ENCODE measurements at places on chromosomes 11 and 22.

- peak; percentile 62 for DNase-seq
Measured at GRCh38 chr22:45336971-45337431, 27.3 kb downstream of the FAM118A start.

GRCh38 chr11:92962446-92962845 is 7.0 kb upstream of the MTNR1B start:
- DNase-seq: no peak

DNA sequence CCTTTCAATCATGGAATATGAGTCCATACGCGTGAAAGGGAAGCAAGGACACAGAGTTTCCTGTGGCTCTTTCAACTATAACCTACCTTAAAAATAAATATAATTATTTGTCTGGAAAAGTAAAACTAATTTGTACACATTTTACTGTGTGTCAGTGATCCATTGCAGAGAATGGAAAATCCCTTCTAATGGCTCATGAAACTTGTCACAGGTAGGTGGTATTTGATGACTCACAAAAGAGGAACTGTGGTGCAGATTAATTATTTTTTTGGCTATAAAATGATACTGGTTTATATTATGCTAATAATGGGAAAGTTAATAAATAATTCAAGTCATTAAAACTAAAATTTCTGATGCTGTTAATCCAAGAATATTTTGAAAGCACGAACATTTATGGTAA is 792.2 kb downstream of the METTL15 start:
- no peak for DNase-seq

- DNase-seq: no peak
Measured at GRCh38 chr11:115518983-115519628, 14.9 kb upstream of the CADM1 start.

- no peak for DNase-seq
Measured at GRCh38 chr11:59365232-59366018, 6.7 kb downstream of the OR5AN1 start.

- DNase-seq: no peak
Measured at GRCh38 chr11:60631944-60632343, 67.5 kb upstream of the MS4A8 start.

GRCh38 chr11:133924661-133925060 is 32.1 kb downstream of the IGSF9B start:
- DNase-seq: no peak

- no peak for DNase-seq
Measured at GRCh38 chr22:20566420-20567260, 59.2 kb downstream of the MED15 start.

DNA sequence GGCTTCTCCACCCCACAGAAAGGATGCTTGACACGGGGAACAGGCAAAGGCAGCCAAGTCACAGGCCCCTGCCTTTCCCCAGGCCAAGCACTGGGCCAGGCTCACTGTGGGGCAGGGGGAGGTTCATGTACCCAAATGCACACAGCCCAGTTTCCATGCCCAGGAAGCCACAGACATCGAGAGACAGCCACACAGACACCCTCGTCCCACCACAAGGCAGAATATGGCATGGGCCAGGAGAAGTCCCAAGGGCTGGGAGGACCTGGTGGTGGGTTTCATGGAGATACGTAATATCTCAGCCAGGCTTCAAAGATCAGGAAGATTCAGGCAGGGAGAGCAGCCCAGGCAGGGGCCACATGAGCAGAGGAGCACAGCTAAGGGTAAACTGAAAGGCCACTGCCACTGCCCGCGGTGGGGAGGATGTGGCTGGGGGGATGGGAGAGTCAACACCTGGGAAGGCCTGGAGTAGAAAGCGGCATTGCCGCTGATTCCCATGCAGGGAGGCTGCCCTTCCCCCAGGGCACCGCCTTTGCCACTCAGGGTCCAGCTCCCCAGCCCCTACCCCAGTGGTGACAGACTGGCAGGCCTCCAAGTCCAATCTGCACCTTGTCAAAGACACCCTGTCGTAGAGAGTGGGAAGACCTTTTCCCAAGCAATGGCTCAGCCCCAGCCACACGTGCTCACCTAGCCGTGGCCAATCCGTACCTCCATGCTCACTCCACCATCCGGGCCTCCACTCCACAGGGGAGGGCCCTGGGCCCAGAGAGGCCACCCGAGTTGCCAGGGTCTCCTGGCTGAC is 2.4 kb upstream of the MFNG start:
- DNase-seq: no peak

DNA sequence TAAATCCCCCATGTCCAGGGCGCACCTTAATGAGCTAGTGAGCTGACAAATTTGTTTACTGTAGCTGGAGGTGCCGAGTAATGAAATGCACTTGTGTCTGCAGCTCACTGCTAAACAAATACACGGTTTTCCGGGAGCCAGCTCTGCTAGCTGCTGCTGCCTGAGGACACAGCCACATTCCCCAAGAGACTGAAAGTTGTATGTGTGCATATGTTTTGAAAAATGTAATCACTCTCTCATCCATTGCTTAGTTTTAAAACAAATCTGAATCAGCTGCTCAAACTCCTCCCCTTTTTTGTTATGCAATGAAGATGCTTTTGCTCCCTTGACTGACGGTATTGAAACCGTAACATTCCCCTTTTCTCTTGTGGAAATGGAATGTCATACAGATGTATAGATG is 62.4 kb upstream of the NNMT start:
- no peak for DNase-seq

- no peak for DNase-seq
Measured at GRCh38 chr11:122128146-122128545, 12.1 kb upstream of the BLID start.

GRCh38 chr11:113839842-113840241 is 35.5 kb downstream of the USP28 start:
- DNase-seq: no peak

GRCh38 chr22:19065929-19066328 is 56.3 kb downstream of the DGCR2 start:
- no peak for DNase-seq

DNA sequence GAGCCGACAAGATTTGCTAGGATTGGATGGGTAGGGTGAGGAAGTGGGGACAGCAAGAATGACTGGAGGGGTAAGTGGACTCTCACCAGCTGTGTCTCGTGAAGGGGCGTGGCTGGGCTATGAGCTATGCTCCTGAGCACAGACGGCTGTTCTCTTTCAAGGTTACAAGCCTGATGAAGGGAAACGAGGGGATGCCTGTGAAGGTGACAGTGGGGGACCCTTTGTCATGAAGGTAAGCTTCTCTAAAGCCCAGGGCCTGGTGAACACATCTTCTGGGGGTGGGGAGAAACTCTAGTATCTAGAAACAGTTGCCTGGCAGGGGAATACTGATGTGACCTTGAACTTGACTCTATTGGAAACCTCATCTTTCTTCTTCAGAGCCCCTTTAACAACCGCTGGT is 19.9 kb downstream of the F2 start:
- no peak for DNase-seq

GRCh38 chr11:61707574-61707973 is 27.4 kb downstream of the DAGLA start:
- DNase-seq: no peak

- no peak for DNase-seq
Measured at GRCh38 chr11:12195768-12196167, 85.4 kb downstream of the MICAL2 start.

DNA sequence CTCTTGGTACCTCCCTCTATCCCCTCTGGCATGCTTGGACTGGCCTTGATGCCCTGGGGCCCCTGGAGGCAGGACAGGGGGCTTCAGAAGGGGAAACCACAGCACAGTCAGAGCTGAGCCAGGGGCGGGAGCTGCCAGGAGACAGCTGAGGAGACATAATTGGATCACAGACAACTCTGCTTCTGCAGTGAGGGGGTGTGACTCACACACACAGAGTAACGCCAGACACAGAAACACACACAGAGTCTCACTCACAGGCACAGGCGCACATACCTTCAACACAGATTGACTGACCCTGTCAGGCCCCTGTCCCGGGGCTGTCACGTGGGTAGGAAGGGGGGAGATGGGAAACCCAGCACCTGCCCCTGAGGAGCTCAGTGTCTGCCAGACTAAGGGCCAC is 20.6 kb downstream of the STARD10 start:
- peak; percentile 43 for DNase-seq

GRCh38 chr22:35835267-35835997 is 117.8 kb downstream of the APOL5 start:
- no peak for DNase-seq

GRCh38 chr22:35864545-35865165 is 147.0 kb downstream of the APOL5 start:
- no peak for DNase-seq

DNA sequence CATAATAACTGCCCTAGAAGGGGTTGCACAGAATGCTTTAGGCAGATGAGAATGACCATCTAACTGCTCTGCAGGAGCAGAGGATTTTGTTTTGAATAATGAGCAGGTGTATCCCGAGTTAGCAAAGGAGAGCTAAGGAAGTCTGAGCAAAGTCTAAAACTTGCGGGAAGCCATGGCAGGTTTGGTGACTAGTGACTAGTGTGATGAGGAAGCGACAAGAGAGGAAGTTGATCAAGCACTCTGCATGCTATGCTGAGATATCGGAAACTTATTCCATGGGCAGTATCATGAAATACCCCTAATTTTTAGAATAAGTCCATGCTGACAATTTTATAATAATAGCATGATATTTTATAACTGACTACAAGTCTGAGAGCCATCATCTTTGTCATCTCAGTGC is 12.9 kb downstream of the OLFML1 start:
- no peak for DNase-seq

GRCh38 chr11:100978442-100978841 is 151.2 kb downstream of the PGR start:
- DNase-seq: no peak

GRCh38 chr11:124070915-124071622 is 29.9 kb upstream of the OR10G7 start:
- DNase-seq: peak; percentile 78

- DNase-seq: peak; percentile 62
Measured at GRCh38 chr11:1341928-1342524, 32.6 kb upstream of the TOLLIP start.

DNA sequence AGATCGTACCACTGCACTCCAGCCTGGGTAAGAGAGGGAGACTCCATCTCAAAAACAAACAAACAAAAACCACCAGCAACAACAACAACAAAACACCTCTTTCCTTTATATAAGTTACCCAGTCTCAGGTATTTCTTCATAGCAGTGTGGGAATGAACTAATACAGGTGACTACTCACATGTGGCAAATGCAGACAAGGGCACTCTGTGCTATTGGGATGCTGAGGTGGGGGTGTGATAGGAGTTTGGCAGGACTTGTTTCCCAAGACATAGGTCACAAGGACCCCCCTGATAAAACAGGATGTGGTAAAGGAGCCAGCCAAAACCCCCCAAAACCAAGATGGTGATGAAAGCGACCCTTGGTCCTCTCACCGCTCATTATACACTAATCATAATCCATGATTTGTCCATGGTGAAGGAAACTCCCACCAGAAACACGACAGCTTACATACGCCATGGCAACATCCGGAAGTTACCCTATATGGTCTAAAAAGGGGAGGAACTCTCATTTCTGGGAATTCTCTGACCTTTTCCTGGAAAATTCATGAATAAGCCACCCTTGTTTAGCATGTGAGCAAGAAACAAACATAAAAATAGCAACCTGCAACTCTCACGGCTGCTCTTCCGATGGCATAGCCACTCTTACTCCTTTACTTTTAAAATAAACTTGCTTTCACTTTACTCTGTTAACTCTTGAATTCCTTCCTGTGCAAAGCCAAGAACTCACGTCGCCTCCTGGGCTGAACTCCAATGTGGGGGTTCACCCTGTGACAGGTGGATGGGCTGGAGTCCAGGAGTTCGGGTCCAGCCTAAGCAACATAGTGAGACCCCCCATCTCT is 18.8 kb upstream of the INCENP start:
- DNase-seq: no peak

DNA sequence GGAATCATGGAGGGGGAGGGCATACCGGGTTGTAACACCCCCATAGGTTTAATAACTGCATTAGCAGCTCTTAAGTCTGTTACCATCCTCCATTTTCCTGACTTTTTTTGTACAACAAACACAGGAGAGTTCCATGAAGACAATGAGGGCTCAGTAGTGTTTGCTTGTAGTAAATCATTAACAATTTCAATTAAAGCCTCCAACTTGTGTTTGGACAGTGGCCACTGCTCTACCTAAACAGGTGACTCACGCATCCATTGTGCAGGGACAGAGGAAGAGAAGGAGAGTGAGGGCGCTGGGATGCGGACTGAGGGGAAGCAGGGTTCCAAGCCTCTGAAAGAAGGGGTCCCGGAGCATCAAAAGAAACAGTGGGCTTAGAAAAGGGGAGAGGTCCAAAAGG is 21.3 kb upstream of the MTNR1B start:
- no peak for DNase-seq

All from head of caudate nucleus (tissue), 42 donors.